ENCODE measurements at places on chromosomes 6 and 20.

DNA sequence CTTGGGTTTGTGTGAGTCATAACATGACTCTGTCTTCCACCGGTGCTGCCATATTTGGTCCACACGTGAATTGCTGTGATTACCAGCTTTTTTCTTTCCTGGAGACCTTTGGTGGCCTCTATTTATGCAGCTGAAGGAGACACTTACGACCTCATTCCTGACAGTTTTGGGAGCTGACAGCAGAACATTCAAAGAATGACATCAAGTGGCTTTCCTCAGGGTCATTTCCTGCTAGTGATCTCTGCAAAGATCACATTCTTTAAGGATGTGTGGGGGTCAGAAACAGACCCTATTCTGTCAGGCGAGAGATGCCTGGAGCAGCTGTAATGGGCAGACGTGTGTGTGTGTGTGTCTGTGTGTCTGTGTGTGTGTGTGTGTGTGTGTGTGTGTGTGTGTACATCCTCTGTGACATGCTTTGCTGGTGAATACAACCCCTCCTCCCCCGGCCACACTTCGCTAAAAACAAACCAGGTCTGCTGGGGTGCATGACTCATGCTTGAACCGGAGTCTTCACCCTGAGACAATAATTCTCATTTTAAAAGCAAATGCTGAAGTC is 115.6 kb downstream of the TMEM170B start:
- no peak for DNase-seq

- DNase-seq = no peak
Measured at GRCh38 chr20:43306837-43307236, 117.1 kb upstream of the PTPRT start.

- no peak for DNase-seq
Measured at GRCh38 chr20:61436283-61436666, 184.2 kb downstream of the CDH4 start.

DNA sequence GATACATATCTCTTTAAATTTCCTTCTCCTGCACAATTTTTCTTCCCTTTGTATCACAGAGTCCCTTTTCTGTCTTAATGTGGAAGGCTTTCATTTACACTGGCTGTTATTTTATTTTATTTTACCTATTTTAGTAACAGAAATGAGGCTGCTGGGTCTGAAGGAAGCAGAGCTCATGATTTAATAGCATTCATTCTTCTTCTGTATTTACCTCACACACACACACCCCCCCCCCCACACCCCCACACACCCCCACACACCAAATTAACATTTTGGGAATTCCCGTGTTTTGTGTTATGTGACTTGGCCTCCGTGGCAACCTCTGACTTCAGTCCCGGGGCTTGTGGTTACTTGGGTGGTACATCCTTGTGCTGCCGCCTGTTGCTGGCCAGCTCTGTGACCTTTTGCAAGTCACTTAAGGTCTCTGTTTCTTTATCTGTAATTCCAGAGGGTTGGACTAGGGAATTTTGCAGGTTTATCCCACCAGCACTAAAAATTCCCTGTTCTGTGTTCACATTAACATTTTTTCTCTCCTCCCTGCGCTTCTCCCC is 108.8 kb downstream of the TIAM2 start:
- DNase-seq = no peak

GRCh38 chr20:40754339-40754943 is 65.4 kb upstream of the MAFB start:
- no peak for DNase-seq

DNA sequence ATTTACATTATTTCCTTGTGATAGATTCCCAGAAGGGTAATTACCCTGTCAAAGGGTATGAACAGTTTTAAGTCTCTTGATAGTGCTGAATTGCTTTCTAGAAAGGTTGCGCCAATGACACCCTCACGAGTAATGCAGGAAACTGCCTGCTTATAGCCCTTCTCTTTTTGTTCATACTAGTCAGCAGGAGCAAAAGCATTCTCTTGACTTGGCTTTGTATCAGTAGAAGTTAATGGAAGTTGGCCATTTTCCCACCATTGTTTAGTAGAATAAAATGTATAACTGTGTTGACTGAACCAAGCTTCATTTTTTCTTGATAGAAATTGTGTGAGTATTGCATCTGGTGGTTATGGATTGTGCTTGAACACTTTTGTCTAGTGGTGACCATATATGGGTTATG is 100.1 kb downstream of the FARS2 start:
- DNase-seq = no peak

GRCh38 chr6:22383016-22383415 is 86.2 kb upstream of the PRL start:
- no peak for DNase-seq

DNA sequence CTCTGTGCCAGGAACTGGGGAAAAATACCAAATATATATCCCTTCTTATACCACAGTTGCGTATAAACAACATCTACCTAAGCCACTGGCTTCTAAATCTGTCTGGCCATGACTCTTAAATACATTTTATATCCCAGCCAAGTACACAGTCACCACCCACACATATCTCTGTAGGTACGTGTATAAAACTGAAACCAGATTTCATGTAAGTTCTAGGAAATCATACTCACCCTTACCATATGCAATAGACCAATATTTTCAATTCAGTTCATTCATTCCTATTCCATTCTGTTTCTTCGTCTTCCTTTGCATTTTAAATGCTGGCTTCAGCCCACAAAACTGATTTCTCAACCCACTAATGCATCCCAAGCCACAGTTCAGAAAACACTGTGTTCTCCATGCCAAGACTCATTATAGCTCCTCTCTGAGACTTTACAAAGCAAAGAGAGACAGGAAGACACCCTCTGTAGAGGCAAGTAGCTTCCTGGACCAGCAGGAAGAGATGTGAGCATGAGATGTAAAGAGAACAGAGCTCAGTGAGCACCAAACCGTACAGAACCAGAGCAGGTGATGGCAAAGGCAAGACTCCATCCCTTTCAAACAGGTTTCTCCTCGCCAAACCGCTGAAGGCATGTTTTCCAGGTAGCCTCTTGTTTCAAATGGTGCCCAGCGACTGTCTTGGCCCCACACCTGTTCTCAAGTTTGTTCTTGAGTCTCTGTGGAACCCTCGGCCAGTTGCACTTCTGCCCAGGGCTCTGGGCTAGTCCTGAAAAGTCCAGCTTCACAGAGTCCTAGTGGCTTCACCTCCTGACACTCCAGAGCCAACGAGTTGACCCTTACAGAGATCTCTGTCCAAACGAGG is 18.7 kb downstream of the FAM50B start:
- no peak for DNase-seq

GRCh38 chr6:38871741-38872568 is 156.8 kb downstream of the DNAH8 start:
- peak; percentile 47 for DNase-seq

DNA sequence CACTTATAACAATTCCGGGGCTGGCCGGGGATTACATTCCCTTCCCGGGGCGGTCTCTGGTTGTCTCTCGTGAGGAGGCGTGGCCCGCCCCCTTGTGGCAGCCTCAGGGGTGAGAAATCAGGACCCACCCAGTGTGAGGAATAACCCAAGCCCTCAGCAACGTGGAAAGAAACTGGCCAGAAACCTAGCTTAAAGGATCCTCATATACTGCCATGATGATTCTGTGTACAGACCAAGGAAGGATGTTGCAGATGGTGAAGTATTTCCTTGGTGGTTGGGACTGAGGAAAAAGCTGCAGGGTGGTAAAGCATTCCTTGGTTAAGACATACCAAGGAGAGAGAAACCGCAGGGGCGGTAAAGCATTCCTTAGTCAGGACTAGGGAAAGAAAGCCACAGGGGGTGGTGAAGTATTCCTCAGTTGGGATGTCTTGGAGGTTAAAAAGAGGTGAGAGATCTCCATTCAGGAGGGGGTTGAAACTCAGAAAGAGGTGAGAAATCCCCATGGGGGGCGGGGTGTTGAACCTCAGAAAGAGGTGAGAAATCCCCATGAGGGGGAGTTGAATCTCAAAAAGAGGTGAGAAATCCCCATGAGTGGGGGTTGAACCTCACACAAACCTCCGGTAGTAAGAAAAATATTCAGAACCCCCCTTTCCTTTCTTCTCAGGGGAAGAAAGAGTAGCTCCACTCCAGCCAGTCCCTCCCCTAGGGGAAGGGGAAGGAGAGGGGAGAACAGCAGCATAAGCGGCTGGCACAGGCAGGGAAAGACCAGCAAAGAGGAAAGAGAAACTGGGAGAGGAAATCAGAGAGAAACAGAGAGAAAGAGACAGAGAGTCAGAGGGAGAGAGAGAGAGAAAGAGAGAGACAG is 238.1 kb downstream of the RNGTT start:
- no peak for DNase-seq

GRCh38 chr6:105257340-105257739 is 77.5 kb upstream of the POPDC3 start:
- DNase-seq = no peak

GRCh38 chr20:63442100-63442493 is 30.4 kb downstream of the KCNQ2 start:
- peak; percentile 60 for DNase-seq

DNA sequence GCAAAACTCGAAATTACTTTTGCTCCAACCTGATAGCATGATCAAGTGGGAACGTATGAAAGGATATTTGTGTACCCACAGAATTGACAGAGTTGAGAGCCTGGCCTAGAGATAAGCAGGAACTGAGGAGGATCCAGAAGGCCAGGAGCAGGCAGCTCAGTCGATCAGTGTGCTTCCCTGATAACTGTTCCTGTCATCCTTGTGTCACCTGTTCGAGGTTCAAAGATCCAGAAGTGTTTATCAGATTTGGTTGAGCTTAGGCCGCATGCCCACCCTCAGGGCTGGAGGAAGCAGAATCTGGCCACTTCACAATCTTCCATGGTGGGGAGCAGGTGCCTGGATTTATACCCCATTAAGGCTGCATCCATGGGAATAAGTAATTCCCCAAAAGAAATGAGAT is 124.8 kb downstream of the QRSL1 start:
- no peak for DNase-seq

DNA sequence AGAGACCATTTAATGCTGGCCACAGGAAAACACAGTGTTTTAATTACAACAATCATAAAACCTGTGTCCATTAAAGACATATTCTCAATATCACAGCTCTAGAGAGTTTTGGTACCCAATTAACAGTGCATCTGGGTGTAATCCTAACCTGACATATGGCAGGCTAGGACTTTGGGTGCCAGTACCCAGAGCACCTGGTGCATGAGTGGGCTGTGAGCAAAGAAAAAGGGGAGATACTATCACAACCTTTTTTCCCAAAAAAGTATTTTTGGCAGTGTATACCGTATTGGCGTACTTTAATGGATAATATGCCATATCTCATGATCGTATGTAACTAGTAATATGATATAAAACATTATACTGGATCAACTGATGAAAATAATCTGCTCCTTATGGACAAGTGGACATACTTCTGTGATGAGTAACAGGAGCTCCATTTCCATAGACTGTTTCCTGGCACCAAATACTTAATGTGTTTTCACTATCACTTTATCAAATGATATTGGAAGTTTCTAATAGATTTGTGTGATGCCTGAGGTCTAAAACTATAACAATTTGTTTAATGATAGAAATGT is 91.7 kb downstream of the COL19A1 start:
- no peak for DNase-seq

Data from Peyer's patch (tissue), 4 donors.